ENCODE measurements at places on chromosomes 2 and 18. TPM values are rescaled to one million over a fixed set of nuclear protein-coding genes. Genes with fewer than 3 reads are reported as not detected.

PAPOLG gene
- total RNA-seq = 19.5 TPM

COL5A2 gene
- total RNA-seq = 243 TPM

MC2R gene
- not detected for total RNA-seq

NT5C1B gene
- not detected for total RNA-seq

TRIB2 gene
- total RNA-seq = 10.1 TPM

IMMT gene
- total RNA-seq = 107 TPM

ALLC gene
- 0.26 TPM for total RNA-seq

DNA sequence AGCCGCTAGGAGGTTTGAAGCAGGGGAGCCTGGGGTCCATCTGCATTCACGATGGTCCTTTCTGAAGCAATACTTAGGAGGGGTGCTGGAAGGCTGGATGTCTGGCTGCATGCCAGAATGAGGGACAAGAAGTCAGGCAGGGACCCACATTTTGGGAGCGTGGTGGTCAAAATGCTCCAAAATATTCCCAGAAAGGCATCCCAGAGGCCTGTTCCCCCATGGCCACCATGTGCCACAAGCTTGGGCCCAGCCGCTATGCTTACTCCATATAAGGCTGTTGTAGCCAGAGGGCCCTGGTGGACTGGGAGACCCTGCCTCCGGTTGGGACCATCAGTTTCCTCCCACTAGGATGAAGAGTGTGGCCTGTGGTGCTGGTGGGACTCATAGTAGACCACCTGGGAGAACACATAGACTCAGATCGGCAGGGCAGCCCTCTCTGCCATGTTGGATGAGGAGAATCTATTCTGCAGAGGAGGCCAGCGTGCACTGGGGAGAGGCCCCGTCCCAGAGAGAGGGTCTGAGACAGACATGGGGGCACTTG, 3.6 kb upstream of the PROM2 start:
- DNase-seq = no peak

DNA sequence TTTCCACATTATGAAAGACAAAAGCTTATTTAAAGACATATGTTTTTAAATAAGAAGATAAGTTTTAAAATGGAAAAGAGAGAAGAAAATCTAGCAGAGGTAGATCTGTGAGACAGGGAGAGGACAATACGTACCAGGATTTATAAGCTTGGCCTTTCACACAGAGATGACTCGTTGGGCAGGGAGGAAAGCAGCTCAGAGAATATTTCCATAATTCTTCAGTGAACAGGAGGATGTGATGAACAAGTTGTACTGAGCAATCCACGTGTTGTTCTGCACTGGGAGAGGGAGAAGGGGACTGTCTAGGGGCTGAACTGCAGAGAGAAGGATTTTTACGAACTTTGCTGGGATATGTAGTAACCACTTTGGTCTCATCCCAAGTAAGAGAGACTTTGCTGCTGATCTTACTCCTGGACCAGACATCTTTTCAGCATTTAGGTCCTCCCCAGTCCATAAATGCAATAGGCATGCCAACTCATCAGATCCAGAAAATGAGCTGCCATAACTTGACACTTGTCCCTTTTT, 162.5 kb upstream of the SETBP1 start:
- no peak for DNase-seq

- DNase-seq = no peak
Observed at GRCh38 chr2:135985826-135986393, 484 bp upstream of the DARS1 start.

- no peak for DNase-seq
Observed at GRCh38 chr18:25164211-25164847, 187.6 kb downstream of the ZNF521 start.

GRCh38 chr2:198309673-198310280, 505.4 kb downstream of the PLCL1 start:
- peak; percentile 72 for DNase-seq

DNA sequence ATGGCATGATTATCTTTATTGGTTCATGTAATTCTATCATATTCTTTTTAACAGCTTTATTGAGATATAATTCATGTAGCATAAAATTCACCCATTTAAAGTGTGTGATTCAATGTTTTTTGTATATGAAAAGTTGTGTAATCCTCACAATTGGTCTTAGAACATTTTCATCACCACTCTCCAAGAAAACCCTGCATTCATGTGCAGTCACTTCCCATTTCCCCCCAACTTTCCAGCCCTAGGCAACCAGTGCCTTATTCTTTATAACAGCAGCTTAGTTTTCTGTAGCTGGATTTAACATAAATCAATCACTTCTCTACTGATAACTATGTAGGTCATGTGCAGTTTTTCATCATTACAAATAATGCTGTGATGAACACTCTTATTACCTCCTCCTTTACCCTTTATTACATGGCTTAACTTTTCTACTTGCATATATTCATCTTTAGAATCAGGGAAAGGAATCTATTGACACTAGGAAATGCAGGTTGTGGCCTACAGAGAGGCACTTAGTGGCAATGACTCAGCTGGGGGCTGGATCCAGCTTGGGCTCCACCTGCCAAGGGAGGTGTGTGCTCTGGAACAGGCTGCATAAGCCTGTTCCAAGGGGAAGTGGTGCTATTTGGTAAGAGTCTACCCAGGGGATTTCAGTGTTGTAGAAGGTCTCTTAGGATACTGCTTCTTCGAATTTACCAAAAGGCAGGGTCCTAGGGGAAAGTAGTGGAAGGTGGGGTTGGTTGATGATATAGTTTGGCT, 89.1 kb downstream of the ETAA1 start:
- DNase-seq = no peak

DNA sequence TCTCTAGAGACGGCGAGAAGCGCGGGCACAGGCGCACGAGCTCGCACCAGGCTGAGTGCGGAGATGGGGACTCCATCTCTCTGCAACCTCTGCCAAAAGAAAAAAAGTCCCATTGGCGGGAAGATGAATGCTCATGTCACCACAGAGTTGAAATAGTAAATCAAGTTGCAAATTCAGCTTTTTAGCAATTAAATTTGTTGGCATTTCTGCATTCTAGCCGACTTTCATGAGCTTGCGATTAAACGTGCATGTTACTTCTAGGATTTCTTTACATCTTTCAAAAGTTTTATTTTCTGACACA, 588 bp downstream of the CHAC2 start:
- DNase-seq = peak; percentile 48

- no peak for DNase-seq
Observed at GRCh38 chr2:237355701-237356100, 58.3 kb downstream of the COL6A3 start.

- DNase-seq = no peak
Observed at GRCh38 chr2:170578606-170579005, 136.5 kb upstream of the SP5 start.

- no peak for DNase-seq
Observed at GRCh38 chr18:79343567-79344207, 52.0 kb upstream of the NFATC1 start.

- no peak for DNase-seq
Observed at GRCh38 chr2:135773917-135774316, 32.3 kb downstream of the UBXN4 start.

GRCh38 chr2:149991576-149991975, 404.0 kb upstream of the MMADHC start:
- DNase-seq = no peak

GRCh38 chr2:236642584-236643291, 73.1 kb downstream of the ACKR3 start:
- DNase-seq = no peak

DNA sequence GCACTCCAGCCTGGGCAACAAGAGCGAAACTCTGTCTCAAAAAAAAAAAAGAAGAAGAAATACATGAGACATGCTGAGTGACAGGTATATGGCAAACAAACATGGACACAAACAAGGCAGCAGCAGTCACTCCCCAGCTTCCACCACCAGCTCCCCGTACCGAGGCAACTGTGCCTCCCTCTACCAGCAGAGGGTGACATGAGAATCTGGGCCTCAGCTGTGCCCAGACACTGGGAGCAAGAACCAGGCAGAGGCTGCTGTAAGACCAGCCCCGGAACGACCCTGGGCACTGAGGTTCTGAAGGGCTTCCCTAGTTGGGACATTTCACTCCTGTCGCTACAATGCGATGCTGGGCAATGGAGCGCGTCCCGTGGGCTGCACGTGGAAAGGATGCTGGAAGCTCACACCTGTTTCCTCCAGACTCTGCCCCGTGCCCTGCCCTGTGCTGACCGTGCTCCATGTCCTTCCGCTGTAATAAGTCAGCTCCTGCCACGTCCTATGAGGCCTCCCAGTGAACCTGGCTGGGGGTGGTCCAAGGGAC, 37.1 kb downstream of the BOK start:
- no peak for DNase-seq

GRCh38 chr18:2715990-2716389, 60.5 kb downstream of the SMCHD1 start:
- DNase-seq = no peak

- DNase-seq = no peak
Observed at GRCh38 chr2:106061611-106062349, 132.3 kb downstream of the UXS1 start.

DNA sequence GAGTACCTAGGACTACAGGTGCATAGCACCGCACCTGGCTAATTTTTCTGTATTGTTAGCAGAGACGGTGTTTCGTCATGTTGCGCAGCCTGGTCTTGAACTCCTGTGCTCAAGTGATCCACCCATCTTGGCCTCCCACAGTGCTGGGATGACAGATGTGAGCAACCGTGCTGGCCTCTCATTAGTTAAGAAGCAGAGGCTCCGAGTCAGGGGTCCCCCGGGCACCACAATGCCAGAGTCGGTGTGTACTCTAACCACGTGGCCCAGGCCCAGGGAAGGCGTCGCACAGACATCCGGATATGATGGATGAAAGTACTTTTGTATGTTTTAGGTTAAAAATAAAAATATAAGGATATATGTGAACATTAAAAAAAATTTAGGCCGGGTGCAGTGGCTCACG, 28.3 kb upstream of the HPCAL1 start:
- no peak for DNase-seq

DNA sequence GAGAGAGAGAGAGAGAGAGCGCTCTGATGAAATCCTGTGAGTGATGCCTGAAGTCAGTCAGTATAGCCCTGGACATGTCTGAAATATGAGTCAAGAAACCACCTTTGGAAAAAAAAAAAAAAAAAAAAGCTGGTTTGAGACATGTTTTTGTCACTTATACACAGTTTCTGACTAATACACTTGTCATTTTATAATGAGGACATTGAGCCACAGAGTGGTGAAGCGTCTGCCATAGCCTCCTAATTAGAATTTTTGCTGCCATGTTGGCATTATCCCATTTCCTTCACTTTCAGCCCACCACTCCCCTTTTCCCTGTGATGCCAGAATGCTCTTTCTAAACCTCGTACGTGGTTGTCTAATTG, 15.7 kb upstream of the MYO3B start:
- no peak for DNase-seq

DNA sequence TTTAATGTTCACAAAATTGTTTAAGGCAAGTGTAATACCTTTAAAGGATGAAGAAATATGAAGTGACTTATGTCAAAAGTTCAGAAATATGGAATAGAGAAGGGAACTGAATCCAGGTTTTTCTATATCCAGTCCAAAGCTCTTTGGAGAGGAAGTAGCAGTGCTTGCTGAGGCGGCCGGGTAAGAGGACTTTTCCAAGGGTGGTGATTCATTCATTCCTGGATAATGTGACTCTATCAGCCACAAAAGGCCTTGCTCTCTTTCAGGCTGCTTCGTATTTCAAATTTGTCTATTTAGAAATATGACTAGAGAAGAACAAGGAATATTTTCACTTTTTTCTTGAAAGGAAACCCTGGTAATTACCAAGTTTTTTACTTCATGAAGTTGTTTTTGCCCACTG, 830.1 kb upstream of the ZEB2 start:
- no peak for DNase-seq

DNA sequence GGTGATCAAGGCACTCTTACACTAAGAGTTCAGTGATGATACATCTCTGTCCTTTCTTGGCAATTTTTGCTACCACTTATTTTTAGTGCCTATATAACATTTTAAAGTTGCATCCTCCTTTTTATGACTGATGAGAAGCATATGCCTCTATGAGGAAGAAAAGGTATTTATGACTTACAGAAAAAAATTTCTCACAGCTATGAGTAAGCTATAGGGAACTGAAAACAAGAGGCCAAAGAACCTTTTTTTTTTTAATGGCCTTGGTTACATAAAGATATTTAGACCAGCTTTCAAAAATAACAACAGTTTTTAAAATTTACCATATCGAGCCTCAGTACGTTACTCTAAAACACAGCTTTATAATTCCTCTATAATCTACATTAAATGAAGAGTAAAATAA, 21.3 kb downstream of the MBD5 start:
- no peak for DNase-seq

- no peak for DNase-seq
Observed at GRCh38 chr18:51154431-51155063, 42.9 kb downstream of the MEX3C start.

Data from endothelial cell (in vitro differentiated cells).